ENCODE measurements at places on chromosomes 11 and 22. TPM values are rescaled to one million over a fixed set of nuclear protein-coding genes. Genes with fewer than 3 reads are reported as not detected.

Gene PTDSS2
- total RNA-seq = 50.2 TPM

Gene OR5M8
- total RNA-seq = not detected

Gene SLC17A6
- total RNA-seq = not detected

Gene CRYBA4
- total RNA-seq = not detected

Gene GGTLC3
- total RNA-seq = not detected

Gene MISFA
- total RNA-seq = 1.0 TPM

Gene KDELR3
- total RNA-seq = 30.6 TPM

Gene TRIM51
- not detected for total RNA-seq

Gene TRMT112
- 202 TPM for total RNA-seq

DNA sequence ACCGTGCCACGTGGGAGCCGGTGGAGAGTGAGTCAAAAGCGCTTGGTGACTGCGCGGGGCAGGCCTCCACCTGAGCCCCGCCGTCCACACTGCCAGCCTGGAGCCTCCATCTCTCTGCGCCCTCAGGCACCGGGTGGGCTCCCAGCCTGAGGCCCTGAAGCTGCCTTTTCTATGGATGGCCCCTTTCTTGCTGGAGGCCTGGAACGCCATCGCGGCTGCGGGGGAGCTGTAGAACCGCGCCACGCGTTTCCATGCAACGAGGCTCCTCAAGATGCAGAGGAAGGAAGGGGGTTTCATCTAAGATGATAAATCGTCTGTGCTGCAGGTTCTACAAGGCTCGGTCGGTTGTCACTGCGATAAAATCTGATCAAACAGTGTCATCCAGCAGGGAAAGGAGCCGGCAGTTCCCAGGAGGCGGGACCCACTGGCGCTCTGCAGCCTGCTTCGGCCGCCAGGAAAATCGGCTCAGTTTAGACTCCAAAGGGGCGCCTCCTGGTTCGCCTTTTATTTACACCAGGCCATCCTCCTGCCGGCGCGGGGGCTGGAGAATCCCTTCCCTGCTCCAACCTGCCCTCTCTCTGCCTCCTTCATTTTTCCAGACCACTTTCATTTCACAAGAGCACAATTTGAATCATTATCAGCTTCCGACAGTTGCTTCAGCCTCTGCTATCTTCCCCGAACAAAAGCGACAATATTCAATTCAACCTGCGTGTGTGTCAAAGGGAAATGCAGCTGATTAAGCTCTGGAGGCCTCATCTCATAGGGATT, 624.4 kb downstream of the BRD1 start:
- DNase-seq = no peak

- no peak for DNase-seq
Measured at GRCh38 chr11:34887260-34887659, 28.9 kb downstream of the APIP start.

DNA sequence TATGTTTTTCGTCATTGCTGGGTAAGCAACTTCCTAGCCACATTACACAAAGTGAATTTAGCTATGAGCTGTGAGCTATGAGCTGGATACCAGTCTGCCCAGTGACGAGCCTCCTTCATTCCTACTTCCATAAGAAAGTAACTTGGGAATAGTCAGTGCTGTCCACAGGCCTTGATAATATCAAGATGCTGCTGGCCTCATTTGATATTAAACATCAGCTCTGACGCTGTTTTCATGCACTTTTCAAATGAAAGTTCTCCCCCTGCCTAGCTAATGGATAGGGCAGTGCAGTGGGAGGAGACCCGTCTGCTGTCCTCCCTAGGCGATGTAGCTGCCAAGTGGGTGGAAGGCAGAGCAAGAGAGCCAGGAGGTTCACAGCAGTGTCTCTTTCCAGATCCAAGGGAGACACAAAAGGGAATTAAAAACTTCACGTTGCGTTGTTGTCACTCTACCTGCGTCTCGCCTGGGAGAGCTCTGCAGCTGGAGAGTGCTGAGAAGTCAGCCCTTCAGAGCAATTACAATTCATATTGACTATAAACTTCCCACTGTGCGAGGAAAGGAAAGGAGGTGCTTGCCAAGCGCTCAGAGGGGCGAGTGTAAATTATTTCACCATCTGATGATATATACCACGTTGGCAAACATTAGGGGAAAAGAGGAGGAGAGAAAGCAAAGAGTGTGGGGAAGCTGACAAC, 861.4 kb downstream of the NTM start:
- no peak for DNase-seq

GRCh38 chr11:47906066-47906465, 57.9 kb upstream of the NUP160 start:
- DNase-seq = no peak

DNA sequence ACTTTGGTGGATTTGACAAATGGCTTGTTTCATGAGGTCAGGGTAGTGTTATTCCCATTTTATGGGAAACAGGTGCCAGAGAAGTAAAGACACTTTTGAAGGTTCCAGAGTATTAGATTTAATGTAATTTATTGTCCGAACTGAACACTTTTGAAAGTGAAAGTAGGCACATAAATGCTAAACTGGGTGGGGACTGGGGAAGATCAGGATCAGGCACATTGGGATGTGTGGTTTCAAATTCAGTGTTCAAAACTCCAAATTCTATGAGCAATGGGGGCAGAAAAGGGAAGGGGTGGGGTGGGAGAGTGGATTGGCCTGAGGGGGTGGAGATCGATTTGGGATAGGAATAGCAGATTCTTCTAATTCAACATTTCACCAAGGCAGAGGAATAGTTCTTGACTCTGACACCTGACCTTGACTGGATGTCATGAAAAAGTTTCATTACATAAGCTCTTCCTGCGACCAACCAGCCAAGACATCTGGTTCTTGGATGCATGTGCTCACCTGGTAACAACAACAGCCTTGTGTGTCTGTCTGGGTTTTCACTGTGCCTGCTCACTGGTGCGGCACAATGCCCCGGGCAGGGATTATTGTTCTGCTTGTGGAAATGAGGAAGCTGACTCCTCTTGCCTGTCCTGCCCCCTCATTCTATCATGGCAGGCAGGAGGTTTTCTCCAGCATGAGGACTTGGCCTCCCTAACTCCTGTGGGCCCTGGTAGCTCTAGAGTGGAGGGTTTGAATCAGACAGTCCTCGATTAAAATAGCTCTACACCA, 10.8 kb downstream of the PPFIBP2 start:
- DNase-seq = no peak

- DNase-seq = no peak
Measured at GRCh38 chr11:83970061-83970671, 684.0 kb upstream of the CCDC90B start.

- no peak for DNase-seq
Measured at GRCh38 chr11:17596711-17597110, 49.7 kb downstream of the OTOG start.

- DNase-seq = no peak
Measured at GRCh38 chr22:29871684-29872083, 11.3 kb upstream of the MTMR3 start.

DNA sequence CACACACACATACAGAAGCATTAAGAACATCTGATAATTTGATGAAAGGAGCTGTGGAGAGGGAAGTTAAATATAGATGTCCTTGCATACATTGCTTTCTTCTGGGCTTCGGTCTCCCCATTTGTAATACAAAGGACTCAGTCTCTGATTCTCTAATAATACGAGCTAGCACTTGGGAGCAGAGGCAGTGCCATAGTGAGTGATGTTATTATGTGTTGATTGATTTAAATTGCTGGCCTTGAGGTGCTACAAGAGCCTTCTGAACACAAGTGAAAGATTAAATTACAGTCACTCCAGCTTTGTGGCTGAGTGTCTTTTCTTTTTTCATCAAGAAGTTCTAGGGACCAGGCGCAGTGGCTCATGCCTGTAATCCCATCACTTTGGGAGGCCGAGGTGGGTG, 61.5 kb upstream of the HMGXB4 start:
- no peak for DNase-seq

DNA sequence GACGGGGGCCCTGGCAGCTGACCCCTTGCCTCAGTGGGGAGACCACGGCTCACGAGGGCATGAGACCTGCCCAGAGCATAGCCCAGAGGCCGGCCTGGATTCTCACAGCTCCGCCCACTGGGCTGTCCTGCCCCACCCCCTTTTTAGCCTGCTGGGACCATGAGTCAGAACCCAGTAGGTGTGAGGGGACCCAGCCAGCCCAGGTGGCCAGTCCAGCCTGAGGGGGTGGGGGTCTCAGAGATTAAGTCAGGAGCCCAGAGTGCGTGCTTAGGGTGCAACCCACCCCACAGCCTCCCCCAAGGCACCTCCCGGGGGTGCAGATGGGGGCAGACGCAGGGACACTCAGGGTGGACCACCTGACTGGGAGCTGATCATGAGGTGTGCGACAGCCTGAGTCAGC, 40.1 kb upstream of the PPARA start:
- DNase-seq = no peak

GRCh38 chr11:119365071-119365591, 16.4 kb downstream of the USP2 start:
- DNase-seq = no peak

- no peak for DNase-seq
Measured at GRCh38 chr22:50056214-50056972, 1.7 kb downstream of the TTLL8 start.

DNA sequence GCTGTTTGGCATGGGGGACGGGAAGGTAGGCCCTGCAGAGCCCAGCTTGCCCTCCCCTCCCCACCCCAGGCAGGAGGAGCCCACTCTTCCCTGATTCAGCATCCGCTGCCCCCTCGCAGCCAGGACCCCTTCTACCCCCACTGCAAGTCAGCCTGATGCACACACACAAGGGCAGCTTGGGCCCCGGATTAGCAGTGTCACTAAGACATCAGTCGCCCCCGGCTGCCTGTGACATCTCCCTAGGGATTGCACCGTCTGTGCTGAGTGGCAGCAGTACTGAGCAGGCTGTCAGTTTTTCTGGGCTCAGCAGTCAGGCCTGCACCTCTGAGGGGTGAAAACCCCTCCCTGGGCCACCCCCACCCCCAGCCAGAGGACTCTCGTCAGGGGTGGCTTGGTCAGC, 30.4 kb upstream of the SYT7 start:
- DNase-seq = no peak

DNA sequence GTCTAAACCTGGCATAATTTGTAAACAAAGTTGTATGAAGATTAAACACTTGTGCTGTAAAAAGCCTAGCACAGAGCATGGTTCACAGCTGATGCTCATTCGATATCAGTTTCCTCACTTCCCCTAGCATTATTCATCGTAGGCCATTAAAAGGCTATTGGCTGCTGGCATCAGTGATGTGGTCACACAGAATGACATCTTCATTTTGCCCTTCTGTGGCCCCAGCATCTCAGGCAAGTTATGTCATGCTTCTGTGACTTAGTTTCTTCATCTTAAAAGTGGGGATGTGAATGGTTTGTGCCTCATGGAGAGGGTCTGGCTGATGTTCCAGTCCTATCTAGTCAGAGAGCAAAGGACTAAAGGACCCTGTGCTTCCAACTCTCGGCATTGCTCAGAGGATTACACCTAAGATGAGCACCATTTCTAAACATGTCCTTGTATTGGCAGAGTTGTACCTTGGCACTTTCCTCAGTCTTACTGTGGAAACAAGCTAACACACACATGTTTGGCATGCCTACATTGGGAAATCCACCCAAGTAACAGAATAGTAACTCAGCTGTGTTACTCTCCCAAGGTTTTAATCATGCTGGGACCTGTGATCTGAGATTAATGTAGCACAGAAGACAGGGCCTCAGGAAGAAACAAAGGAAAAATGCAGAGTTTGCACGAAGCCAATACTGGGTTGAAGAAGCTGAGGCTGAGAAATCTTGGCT, 83.5 kb upstream of the OR9Q1 start:
- no peak for DNase-seq

GRCh38 chr11:77130763-77131513, 2.9 kb downstream of the MYO7A start:
- DNase-seq = peak; percentile 61

GRCh38 chr11:120786206-120786735, 237.6 kb upstream of the TBCEL start:
- DNase-seq = no peak

DNA sequence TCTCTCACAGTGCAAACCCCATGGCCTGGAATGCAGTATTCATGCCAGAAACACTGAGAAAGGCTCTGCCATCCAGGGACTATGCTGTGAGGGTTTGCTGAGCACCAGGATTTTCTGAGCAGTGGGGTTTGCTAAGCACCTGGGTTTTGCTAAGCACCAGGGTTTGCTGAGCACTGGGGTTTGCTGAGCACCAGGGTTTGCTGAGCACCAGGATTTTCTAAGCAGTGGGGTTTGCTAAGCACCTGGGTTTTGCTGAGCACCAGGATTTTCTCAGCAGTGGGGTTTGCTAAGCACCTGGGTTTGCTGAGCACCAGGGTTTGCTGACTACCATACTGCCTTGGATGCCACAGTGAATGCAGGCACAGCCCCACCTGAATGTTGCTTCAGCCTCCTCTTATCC, 48.3 kb upstream of the SMIM38 start:
- DNase-seq = no peak

DNA sequence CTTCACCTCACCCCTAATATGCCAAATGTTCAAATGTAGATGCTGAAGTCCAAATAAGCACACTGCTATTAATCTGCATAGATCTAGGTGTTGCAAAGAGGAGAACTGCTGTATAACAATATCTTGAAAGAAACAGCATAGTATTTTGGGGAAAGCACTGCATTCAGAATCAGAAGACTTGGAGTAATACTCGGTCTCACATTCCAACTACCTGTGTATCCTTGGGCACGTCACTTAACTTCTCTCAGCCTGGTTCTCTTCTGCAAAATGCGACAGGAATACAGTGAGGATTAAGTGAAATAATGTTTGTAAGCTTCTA, 332 bp upstream of the HMGXB4 start:
- DNase-seq = no peak
